ENCODE measurements at places on chromosomes 1 and 21. TPM values are rescaled to one million over a fixed set of nuclear protein-coding genes. Genes with fewer than 3 reads are reported as not detected.

DNA sequence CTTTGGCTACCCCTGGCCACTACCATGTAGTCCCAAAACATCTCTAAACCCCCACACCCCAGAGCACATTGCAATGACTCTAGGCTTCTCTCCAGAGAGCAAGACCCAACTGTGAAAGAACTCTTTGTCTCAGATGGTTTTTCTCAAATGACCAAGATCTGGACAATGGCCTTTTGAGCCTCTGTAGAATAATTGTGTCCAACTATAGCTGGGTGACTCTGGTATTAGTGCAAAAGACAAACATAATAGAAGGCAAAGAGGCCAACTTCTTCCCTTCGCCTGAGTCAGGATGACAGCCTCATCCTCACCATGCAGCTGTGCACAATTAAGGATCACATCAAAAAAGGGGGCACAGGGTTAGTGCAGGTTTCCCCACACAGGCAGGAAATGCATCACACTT, 139.6 kb downstream of the BRINP2 start:
- peak; percentile 71 for DNase-seq
- H3K4me3 ChIP-seq = no peak overlapping the region
- H3K4me1 ChIP-seq = peaks cover 42% of the 10 kb centered on the region
- H3K27me3 ChIP-seq = no peaks in the 10 kb centered on the region
- peak overlapping the region; percentile 28 for H3K27ac ChIP-seq
- H3K36me3 ChIP-seq = no peaks in the 10 kb centered on the region

DNA sequence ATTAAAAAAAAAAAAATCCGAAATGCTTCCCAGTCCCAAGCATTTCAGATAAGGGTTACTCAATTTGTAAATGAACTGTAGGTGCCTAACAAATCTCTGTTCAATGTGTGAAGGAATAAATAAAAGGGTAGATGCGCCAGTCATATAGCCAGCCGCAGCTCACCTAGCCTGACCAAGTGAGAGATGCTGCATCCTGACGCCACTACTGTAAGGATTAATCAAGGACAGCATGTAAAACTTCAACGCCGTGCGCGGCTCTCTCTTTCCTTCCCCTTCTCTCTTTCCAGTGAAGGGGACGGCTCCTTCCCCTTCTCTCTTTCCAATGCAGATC, 441 bp downstream of the PPT1 start:
- H3K4me3 ChIP-seq = peak overlapping the region; percentile 95
- H3K27ac ChIP-seq = 0 out of 2 replicates have a peak overlapping the region, but pooled peaks have one; percentile 37
- DNase-seq = no peak
- no peaks in the 10 kb centered on the region for H3K4me1 ChIP-seq

GRCh38 chr1:77847621-77848080, 40.8 kb upstream of the NEXN start:
- H3K27ac ChIP-seq = no peak overlapping the region
- no peaks in the 10 kb centered on the region for H3K4me1 ChIP-seq
- no peak overlapping the region for H3K4me3 ChIP-seq
- H3K27me3 ChIP-seq = no peaks in the 10 kb centered on the region
- no peak for DNase-seq
- peaks cover 5% of the 10 kb centered on the region for H3K36me3 ChIP-seq

The MCOLN3 gene
- total RNA-seq = 0.51 TPM

GRCh38 chr21:40846587-40847411, at the start of gene DSCAM:
Gene DSCAM, minus strand, starts transcription at chr21:40847158. Its CDS starts 497 bp downstream, at chr21:40846661.
- no peak within 1 kb of the TSS for H3K4me3 ChIP-seq
- H3K36me3 ChIP-seq = no peaks in the 10 kb centered on the region
- H3K4me1 ChIP-seq = no peaks in the 10 kb centered on the region
- DNase-seq = no peak
- no peaks in the 10 kb centered on the region for H3K27me3 ChIP-seq
- no peak within 1 kb of the TSS for H3K27ac ChIP-seq

The IVL gene
- 1.1 TPM for total RNA-seq

DNA sequence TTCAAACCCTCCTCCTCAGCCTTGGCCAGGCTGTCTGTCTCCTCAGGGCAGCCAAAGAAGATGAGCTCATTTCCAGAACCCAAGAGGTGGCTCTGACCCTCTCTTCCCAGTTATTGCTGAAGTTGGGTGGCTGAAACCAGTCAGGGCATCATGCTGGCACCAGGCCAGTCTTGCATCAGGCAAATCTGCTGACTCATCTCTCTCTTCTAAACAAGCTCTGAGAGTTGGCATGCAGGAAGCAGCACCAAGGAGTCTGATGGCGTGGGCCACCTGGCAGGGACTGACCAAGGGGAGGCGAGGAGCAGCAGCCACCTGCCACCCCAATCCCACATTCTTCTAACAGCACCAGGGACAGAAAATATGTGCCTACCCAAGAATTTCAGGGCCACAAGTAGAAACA, 104.8 kb upstream of the ATP1A1 start:
- no peaks in the 10 kb centered on the region for H3K4me1 ChIP-seq
- H3K36me3 ChIP-seq = no peaks in the 10 kb centered on the region
- no peaks in the 10 kb centered on the region for H3K27me3 ChIP-seq
- no peak overlapping the region for H3K27ac ChIP-seq
- DNase-seq = peak; percentile 27

- no peaks in the 10 kb centered on the region for H3K27me3 ChIP-seq
- H3K27ac ChIP-seq = no peak overlapping the region
- no peaks in the 10 kb centered on the region for H3K36me3 ChIP-seq
These were observed 23.2 kb upstream of the IFNAR1 start for GRCh38 chr21:33301632-33302002.

- H3K36me3 ChIP-seq = peaks cover 9% of the 10 kb centered on the region
- no peaks in the 10 kb centered on the region for H3K27me3 ChIP-seq
- no peak overlapping the region for H3K27ac ChIP-seq
- H3K4me1 ChIP-seq = peaks cover 13% of the 10 kb centered on the region
These were observed 7.2 kb downstream of the LGALS8 start for GRCh38 chr1:236530959-236531358.

DNA sequence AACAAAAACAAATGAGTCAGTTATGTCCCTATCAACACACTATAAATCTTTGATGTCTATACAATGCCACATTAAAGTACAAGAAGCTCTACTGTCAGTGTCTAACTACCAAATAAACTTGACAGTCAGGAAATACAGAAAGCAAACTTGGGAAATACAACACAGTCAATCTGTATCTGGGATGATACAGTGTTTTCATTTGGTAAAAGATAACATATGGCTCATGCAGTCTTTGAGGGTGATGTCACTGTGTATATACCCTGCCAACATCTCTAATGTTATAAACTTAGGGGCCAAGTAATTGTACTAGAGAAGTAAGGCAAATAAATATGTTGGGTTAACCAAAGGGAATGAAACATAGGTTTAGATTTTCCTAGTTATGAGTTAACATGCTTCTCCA, 552.5 kb upstream of the ADAMTS5 start:
- H3K4me1 ChIP-seq = peaks cover 22% of the 10 kb centered on the region
- H3K4me3 ChIP-seq = no peak overlapping the region
- DNase-seq = peak; percentile 75
- no peaks in the 10 kb centered on the region for H3K36me3 ChIP-seq
- H3K27ac ChIP-seq = peak overlapping the region; percentile 23

The PADI3 gene
- total RNA-seq = not detected

DNA sequence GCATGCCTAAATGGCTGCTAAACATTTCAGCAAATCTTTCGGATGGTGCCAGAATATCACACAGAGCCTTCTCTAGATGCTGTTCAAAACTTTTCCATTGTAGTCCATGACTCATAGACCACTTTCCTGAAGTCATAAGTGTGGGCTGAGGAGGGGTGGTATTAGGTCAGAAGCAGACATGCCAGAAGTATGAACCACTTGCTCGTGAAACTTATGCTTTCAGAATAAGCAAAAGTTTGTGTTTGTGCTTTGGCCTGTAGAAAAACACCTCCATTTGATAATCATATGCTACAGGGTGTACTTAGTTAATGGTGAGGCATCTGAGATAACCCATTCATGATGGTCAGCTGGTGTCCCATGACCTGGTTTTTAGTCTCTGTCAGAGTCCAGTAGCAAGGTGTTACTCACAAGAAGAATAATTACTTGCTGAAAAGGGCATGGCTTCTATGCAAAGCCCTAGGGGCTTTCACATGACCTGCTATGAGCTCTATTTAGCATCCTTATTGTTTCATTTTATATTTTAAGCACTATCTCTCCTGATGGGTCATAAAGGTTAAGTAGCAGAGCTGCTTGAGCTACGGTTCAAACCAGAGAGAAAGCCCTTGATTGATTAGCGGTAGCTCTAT, 183.1 kb upstream of the IVNS1ABP start:
- H3K4me1 ChIP-seq = peaks cover 22% of the 10 kb centered on the region
- H3K36me3 ChIP-seq = no peaks in the 10 kb centered on the region
- DNase-seq = peak; percentile 96

Measured in GM23248 (cell line).